ENCODE measurements at places on chromosomes 11 and 22. TPM values are rescaled to one million over a fixed set of nuclear protein-coding genes. Genes with fewer than 3 reads are reported as not detected.

The CXCR5 gene
- polyA plus RNA-seq, result not detected

The SHISAL1 gene
- polyA plus RNA-seq, result 12.9 TPM

The ACTN3 gene
- polyA plus RNA-seq, result 26.5 TPM

The SNX32 gene
- 0.84 TPM for polyA plus RNA-seq

The PANX2 gene
- not detected for polyA plus RNA-seq

The LRRC55 gene
- 1.4 TPM for polyA plus RNA-seq

The GCAT gene
- not detected for polyA plus RNA-seq

Data from muscle of arm (tissue), 14 donors.